ENCODE measurements at places on chromosomes 2 and 18.
A peak's percentile ranks its signal among the peaks of the same experiment; 100 is the strongest.

- no peak for DNase-seq
These were observed 106.4 kb downstream of the ACOXL start for GRCh38 chr2:110838657-110839384.

GRCh38 chr2:24454294-24454693, 36.8 kb upstream of the NCOA1 start:
- no peak for DNase-seq

- DNase-seq, result no peak
These were observed 25.2 kb upstream of the TLK1 start for GRCh38 chr2:171185941-171186340.

DNA sequence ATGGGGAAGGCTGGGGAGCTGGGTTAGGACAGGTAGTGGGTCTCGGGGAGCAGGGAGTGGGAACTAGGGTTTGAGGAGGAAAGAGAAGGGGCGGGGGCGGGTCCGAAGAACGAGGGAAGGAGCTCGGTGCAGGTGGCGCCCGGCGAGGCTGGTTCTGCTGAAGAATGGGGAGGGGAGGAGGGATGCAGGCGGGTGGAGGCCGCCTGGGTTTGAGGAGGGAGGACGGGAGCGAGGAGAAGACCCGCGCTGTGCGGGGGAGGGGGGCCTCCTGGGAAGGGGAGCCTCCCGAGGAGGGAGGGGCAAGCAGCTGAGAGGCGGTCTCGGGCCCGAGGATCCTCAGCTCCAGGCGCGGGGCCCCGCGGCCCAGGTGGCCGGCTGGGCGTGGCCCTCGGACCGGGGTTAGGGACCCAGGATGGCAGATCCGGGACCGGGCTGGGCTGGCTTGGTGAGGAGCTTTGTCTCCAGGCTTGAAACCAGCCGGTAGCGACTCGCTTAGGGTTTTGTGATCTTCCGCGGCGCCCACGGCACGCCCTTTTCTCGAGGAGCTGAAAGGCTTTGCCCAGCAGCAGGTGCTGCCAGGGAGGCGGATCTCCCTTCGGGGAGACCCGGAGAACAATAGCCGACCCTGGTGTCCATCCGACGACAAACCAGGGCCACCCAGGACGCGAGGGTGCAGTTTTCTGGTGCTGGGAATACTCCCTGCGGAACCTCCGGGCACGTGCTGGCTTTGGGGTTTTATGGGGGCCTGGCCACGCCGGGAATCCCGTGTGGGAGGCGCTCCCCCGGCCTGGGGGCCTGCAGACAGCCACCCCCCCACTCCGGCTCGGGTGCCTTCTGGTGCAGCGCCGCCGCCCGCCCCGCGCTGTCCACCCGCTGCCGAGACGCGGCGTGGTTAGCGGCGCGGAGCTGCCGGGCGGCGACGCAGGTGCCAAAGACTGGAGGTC, 1.4 kb downstream of the DPYSL5 start:
- DNase-seq, result peak; percentile 19

DNA sequence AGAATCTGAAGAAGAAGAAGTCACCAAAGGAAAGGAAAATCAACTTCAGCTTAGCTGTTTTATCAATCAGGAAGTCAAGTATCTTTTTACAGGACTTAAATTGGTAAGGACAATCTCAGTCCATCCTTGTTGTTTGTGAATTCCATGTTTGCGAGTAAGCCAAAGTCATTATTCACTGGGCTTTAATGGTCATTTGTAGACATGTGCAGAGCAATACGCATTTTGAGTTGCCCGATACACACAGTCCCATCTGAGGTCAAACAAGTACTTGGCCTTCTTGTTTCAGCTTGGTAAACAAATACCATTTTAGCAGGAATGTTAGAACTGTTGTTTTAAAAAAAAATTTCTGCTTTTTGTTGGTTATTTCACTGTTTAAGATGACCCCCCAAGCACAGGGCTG, 40.9 kb downstream of the USP14 start:
- DNase-seq, result no peak

- no peak for DNase-seq
These were observed 4.7 kb downstream of the RTKN start for GRCh38 chr2:74436848-74437695.

DNA sequence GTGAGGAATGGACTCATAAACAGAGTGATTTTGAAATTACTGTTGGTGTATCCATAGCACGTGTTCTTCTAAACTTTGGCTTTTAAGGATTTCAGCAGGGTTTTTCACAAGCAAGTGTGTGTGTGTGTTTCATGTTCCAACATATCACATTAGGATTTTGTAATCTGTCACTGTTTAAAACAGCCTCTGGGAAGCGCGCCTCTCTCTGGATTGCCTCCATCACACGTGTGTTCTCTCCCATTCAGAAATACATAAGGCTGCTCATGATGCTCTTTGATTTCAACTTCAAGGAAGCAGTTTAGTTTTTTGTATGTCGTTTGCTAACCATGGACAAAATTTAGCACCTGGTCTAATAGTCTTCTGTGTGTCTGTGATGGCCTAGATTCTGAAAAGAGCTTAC, 370.4 kb downstream of the MTX2 start:
- no peak for DNase-seq

- no peak for DNase-seq
These were observed 183.0 kb upstream of the APCDD1 start for GRCh38 chr18:10271481-10271880.

DNA sequence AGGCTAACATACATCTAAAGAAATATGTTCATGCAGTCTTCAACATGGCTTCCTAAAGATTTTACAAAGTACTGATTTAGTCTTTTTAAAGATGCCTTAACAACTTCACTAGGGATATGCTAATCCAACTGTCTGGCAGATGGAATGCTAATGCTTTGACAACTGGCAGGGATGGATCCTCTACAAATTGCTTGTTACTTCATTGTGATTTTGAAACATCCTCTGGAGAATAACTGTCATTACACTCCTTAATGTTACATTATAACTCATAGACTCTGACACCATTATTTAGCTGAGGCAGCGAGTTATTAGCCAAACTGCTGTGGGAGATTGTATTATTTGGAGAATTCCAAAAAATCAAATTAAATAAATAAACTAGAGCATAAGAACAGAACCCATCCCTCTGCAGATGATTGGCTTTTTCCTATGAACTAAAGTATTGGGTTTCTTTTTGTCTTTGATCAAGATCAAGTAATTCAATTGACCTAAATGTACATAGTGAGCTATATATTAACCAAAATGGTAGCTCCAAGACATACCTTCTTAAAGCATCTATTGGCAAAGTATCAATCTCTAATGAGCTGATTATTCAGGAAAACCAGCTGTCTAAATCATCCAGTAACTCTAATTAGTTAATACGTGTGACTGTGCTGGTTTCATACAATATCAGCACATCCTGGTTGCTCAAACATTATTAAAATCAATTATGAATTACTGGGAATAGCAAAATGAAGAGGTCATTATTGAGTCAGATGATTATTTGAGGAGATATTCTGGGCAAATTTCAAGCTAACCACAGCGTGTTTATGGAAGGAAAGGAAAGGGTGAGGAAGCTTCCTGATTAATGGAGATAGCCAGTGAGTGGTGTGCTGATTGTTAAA, 321.3 kb upstream of the TFPI start:
- DNase-seq, result no peak

- DNase-seq, result no peak
These were observed 90.9 kb downstream of the PLA2R1 start for GRCh38 chr2:159971365-159972152.

DNA sequence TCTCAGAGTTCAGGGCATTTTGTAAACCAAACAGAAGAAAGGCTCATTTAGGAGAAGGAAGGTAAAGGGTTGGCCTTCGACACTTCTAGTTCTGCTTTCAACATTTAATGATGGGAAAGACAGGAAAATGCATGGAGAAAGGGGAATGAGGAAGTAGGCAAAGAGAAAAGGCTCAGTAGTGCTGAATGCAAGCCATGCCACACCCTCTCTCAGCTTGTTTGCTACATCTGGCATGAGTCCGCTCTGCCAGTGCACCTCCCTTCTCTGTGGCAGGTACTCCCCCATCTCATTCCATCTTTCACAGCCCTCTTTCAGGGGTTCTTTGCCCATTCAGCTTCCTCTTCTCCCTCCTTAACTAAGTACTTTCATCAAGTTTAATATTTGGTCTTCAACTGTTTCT, 120.9 kb upstream of the ITGB6 start:
- DNase-seq, result no peak

- DNase-seq, result no peak
These were observed 3.6 kb upstream of the ERFE start for GRCh38 chr2:238155051-238155760.

GRCh38 chr2:562391-563364, 114.5 kb downstream of the TMEM18 start:
- DNase-seq, result no peak

DNA sequence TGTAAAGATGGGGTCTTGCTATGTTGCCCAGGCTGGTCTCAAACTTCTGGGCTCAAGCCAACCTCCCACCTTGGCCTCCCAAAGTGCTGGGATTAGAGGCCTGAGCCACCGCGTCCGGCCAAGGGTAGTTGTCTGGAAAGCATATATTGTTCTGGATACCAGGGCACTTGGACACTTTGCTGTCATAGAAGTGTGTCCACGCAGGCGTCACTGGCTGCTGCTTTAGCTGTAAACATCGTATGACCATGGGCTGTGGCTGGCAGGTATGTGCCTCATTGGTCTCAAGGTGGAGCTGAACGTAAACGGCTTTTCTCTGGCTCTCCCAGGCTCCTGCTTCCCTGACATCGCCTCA, 3.2 kb upstream of the GPR35 start:
- no peak for DNase-seq

- no peak for DNase-seq
These were observed 193.0 kb downstream of the TXNL1 start for GRCh38 chr18:56445422-56445821.

DNA sequence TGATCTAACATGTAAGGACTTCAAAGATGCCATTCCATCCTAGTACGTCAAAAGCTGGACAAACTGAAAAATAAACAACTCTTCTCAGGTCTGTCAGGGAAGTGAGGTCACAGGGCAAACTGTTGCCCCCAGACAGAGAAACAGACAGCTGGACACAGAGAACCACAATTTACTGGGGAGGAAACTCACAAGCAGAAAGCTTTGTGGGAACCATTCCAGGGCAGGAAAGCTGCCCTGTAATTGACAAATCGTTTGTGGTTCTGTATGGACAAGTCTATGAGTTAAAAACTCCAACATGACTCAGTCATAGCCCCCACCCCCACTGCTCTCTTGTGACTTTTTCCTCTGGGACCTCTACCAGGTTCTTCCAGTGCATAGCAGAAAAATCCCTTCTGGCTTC, 28.4 kb downstream of the MCEE start:
- DNase-seq, result no peak

DNA sequence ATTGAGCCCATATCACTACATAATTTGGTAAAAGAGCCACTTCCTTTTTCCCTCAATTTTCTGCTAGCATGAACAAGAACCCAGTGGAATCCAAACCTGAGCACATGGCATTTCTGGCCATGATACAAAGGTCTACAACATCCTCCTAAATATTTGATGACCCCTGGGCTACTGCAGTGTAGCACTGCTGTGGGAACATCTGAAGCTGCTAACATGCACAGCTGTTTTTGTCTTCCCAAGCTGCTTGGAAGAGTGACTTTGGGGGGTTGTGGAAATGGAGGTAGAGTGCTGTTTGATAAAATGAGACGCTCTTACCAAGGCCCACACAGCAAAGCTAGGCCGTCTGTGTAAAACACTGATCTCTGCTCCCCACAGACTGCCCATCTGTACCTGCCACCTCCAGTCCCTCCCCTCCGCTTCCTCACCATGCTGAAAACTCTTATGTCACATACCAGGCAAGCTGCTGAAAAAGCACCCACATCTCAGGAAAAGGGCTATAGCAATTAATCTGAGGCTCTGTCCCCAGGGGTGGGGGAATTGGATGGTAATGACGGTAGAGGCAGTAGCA, 197.2 kb upstream of the HNRNPA3 start:
- DNase-seq, result no peak

- no peak for DNase-seq
These were observed 13.0 kb downstream of the RND3 start for GRCh38 chr2:150474326-150475074.

DNA sequence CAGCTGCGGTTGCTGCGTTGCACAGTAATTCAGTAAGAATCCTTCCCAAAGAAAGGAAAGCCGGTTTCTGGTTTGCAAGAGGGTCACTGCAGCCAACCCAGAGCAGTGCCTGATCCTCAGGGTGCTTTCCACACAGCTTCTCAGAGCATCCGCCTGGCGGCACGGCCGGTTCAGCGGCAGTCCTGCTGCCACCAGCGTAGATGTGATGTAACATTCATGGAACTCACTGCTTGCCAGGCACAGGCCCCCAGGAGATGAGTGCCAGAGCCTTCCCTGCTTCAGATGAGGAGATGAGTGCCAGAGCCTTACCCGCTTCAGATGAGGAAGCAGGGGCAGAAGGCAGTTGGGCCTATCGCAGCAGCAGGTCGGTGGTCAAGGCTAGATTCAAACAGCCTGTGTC, 230.2 kb downstream of the GBX2 start:
- DNase-seq, result no peak

- DNase-seq, result peak; percentile 65
These were observed 18.6 kb upstream of the MRPL19 start for GRCh38 chr2:75627902-75628504.

GRCh38 chr18:29251681-29252080, 1074.8 kb upstream of the CDH2 start:
- no peak for DNase-seq

- DNase-seq, result no peak
These were observed 30.0 kb upstream of the RAPH1 start for GRCh38 chr2:203565076-203565475.

DNA sequence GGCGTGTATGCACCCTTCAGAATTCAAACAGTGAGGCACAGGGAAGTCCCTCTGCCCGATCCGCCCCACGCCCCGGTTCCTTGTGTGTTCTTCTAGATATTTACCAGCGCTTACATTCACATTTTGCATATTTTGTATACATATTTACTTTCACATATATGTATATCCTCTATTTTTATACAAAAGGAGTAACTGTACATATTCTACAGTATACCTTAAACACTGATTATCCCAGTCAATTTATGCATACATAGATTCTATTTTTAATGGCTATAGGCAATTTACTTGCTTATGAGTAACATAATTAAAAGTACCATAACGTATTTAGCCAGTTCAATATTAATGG, 307 bp upstream of the DUSP11 start:
- DNase-seq, result no peak

GRCh38 chr2:161357097-161357496, 48.9 kb downstream of the PSMD14 start:
- DNase-seq, result no peak

GRCh38 chr2:210660-211059, 53.2 kb downstream of the SH3YL1 start:
- no peak for DNase-seq

- DNase-seq, result no peak
These were observed 226.1 kb downstream of the DYSF start for GRCh38 chr2:71679491-71679890.

DNA sequence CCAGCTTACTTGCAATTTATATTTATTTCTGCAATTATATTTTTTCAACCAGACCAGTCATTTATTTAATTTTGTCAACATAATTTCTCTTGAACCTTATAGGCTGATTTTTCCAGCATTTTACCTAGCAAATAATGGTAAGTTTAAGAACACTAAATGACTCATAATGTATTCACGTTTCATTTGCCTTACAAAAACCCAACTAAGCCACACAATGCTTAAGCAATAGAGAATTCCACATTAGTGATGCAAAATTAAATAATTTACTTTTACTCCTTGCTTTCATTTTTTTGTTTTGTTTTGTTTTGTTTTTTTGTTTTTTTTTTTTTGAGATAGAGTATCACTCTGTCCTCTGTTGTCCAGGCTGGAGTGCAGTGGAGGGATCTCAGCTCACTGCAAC, 110.4 kb upstream of the VRK2 start:
- DNase-seq, result no peak
